ENCODE measurements at places on chromosomes 2 and 18. TPM values are rescaled to one million over a fixed set of nuclear protein-coding genes. Genes with fewer than 3 reads are reported as not detected.

The NETO1 gene
- not detected for polyA plus RNA-seq

The ALKAL2 gene
- polyA plus RNA-seq = not detected

The XDH gene
- polyA plus RNA-seq = not detected

The LHCGR gene
- not detected for polyA plus RNA-seq

The PTPRN gene
- not detected for polyA plus RNA-seq

The GEN1 gene
- polyA plus RNA-seq = 0.44 TPM

- DNase-seq = no peak
These were observed 9.3 kb upstream of the SCYGR5 start for GRCh38 chr2:227657199-227657845.

DNA sequence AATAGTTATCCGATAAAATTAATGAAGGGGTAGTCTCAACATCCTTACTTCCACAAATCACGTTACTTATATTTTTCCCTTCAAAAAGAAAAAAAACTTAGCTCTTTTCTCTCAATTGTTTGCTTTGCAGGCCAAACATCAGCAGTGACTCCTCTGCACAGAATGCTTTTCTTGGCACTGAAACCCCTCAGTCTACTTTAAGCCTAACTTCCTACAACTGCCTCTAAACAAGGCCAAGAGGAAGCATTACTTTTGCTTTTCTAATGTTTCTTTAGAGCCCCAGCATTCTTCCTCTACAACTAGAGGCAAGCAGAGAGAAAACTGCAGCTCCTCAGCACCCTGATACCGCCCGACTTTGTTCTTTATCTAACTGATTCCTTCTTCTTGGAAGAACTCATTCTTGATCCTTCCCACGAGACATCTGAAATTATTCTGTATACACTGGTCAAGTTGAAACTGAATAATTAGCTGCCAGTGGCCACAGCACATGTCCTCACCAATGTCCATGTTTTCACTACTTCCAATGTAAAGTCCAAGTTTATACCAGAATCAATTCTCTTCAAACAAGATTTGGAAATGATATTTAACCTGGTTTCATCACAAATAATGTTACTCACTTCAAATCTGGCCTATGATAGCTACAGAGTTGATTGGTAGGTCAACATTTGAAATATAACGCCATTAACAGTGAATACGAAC is 55.3 kb downstream of the DTNB start:
- no peak for DNase-seq

DNA sequence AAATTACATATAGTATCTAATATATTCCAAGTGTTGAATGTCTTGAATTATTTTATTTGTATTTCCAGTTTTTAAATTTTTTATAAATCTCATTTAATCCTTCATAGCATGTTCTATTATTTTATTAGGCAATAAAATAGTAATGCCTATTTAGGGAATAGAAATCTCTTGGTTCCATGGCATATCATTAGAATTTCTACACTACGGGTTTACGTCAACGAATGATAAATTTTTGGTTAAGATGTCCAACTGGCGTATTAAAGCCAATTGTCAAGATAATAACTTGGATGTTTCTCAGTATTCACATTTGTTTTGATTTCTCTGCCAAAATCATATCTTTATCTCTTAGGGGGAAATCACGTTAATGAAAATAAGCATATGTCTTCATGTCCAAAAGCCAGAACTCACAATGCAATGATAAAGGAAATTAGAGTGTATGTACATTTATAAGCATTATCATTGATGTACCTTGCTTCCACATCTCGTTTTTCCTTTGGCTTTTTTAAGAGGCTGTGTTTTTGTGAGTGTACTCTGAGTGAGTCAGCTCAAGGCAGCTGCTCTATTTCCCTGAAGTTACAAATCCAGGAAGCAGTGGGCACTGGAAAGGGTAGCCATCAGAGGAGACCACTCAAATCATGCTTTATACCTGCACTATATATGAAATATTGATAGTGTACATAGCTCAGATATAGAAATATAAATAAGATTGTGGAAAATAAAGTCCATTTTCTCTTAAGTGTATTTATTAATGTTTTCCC is 115.8 kb upstream of the PDE1A start:
- no peak for DNase-seq

DNA sequence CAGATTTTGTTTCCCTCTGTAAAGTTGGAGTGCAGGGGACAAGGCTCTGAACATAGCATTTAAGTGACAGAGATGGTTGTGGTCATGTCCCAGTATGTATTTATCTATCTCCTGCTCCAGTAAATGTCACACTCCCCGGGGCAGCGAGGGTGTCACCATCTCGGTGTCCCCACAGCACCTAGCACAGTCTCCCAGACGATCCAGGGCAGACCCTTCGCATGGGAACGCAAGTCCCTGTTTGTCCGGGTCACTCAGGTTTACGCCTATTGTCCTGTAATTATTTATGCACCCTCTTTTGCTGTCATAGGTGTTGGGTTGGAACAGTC is 12.6 kb upstream of the NTSR2 start:
- no peak for DNase-seq

GRCh38 chr2:121974897-121975661 is 219.6 kb downstream of the TSN start:
- DNase-seq = peak; percentile 62

GRCh38 chr2:26582890-26583289 is 58.3 kb downstream of the CIB4 start:
- no peak for DNase-seq

DNA sequence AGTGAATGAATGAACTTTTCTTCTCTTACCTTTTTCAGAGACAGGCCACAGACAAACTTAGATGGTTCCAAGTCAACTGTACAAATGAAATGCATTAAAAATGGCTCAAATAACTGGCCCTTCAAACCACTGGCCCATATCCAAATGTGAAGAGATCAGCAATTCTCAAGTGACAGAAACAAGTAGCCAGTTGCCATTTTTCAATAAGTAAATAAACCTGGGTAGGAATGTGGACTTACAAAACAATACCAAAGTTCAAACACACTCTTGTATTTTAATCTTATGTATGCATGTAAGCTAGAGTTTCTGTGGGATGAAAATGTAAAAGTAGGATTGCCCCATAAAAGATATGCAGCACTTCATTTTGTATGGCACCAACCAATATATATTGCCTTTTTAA is 129.2 kb downstream of the MEP1B start:
- no peak for DNase-seq

- DNase-seq = no peak
These were observed 1.0 kb downstream of the DNPEP start for GRCh38 chr2:219386532-219387280.

- no peak for DNase-seq
These were observed 1333.1 kb downstream of the LRP1B start for GRCh38 chr2:140797718-140798117.

GRCh38 chr2:75100011-75100800 is 99.1 kb downstream of the TACR1 start:
- no peak for DNase-seq

GRCh38 chr2:202821206-202822160 is 50.1 kb downstream of the ICA1L start:
- DNase-seq = no peak

GRCh38 chr2:183490914-183491313 is 366.7 kb downstream of the NUP35 start:
- DNase-seq = no peak

DNA sequence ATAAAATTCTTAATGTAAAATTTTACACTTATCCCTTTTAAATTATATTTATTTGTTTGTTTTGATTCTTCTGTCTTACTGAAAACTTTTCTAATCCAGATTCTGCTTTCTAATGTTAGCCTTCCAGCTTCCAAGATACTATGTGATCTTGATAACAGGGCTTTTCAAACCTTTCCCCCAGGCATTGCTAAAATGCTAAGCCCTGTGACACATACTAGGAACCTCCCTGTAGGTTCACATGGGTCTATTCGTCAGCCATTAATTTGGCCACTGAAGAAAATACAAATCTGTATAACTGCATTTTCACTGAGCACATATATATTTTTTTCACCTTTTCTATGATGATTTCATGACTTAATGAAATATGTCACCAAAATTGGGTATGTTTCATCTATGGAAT is 92.8 kb upstream of the MAP4K3 start:
- no peak for DNase-seq

- no peak for DNase-seq
These were observed 42.4 kb upstream of the GRHL1 start for GRCh38 chr2:9909106-9909505.

- peak; percentile 18 for DNase-seq
These were observed 28.8 kb upstream of the WDR75 start for GRCh38 chr2:189412330-189412953.

DNA sequence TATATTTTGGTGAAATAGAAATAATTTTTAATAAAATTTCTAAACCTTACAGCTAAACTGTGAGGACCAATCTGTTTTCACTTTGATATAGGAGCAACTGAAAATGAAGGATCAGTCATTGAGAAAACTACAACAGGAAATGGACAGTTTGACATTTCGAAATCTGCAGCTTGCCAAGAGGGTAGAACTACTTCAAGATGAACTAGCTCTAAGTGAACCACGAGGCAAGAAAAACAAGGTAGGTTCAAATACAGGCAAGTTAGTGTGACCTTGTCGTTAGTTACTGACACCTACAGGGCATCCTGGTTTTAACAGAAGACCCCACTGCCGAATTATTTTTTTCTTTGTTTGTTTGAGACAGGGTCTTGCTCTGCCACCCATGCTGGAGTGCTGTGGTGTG is 75.5 kb upstream of the STON1 start:
- no peak for DNase-seq

DNA sequence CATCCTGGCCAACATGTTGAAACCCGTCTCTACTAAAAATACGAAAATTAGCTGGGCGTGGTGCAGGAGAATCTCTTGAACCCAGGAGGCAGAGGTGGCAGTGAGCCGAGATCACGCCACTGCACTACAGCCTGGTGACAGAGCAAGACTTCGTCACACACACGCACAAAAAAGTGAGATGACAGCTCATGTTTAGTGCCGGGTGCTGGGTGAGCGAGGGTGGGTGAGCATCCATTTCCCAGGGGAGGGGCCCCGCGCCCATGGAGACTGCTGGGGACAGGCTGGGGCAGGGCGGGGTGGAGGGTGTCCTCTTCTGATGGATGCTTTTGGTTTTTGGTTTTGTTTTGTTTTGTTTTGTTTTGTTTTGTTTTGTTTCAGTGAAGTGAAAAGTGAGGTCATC is 206.5 kb downstream of the GBX2 start:
- no peak for DNase-seq

DNA sequence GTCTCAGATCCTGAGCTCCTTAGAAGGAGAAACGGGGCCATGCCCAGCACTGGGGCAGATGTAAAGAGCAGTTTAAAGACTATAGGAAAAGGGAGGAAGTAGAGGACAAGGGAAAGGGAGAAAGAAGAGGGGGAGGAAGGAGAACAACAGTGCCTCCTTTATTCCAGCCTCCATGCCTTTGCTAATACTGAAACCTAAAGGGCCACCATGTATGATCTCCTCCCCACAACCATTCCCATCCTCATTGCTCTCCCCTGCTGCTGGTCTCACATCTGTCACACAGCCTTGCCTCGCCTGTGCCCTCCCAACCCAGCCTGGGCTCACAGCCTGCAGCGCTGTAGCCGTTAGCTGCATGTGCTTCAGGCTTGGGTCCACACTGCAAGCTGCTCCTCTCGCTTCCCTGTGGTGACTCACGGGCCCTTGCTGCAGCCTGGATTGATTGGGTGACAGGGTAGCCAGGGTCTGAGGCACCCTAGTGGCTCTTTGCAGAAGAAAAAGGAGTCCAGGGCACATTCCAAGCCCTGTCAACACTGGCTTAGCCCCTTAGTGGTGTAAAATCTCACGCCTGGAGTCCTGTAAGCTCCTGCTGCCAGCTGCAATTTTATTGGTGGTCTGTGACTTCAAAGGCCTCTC is 281.9 kb downstream of the SRBD1 start:
- DNase-seq = no peak

DNA sequence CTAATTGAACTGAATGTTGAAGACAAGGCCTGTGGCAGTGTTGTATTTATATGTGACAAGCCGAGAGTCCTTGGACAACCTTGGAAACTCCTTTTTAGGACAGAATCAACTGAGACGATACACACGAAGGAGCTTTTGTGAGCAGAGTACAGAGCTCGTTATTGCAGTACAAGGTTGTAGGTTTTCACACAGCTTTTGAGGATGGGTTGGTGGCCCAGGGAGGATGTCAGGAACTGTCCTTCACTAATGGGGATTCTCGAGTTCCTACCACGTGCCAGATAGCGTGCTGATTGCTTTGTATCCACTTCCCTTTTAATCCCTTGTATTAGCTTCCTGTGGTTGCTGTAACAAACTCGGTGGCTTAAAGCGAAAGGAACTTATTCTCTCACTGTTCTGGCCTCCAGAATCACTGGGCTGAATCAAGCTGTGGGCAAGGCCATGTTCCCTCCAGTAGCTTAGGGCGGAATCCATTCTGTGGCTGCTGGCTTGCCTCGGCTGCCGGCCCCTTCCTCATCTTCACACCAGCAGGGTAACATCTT is 20.2 kb downstream of the INPP4A start:
- DNase-seq = peak; percentile 36

- DNase-seq = no peak
These were observed 69.6 kb downstream of the R3HDM1 start for GRCh38 chr2:135600915-135601314.

DNA sequence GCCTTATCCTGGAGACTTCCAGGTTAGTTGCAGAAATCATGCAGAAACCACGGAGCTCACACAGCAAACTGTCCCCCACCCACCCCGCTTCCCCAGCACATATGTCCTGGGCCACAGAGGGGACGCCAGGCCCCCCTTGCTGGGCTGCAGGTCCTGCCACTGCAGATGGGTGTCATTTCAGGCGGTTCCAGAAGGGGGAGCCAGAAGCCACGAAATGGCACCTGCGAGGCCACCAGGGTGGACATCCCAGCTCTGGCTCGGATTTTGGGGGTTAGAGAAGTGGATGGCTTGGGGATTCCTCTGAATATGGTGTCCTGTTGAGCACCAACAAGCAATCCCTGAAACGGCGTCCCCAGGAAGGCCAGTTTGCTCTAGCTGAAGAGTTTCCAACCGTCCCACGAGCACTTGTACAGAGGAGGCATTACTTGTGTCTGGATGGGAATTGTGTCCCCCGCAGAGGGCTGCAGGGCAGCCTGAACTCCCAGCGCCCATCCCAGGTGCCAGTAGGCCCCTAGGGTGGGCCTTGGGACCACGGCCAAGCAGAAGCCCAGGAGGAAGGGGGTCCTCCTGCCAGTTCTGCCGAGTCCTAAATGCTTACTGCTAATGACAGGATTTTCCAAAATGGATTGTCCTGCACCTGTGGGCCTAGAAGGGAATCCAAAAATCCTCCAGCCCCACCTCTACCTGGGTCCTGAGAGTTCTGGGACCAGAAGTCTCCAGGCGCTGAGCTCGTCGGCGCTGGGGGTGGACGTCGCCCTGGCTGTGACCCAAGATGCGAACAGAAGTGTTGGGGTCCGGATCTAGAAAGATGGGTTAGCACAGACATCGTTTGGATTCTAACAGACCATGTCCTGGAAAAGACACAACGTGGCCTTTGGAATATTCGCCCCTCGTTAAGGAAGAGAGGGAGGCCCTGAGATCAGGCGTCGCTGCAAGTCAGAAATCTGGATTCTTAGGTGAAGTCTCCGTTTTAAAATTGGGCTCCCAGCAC is 14.6 kb upstream of the NFATC1 start:
- peak; percentile 45 for DNase-seq

Measured in naive thymus-derived CD4-positive, alpha-beta T cell (primary cell).